GM04503 (cell line): ENCODE measurements at places on chromosomes 3 and 15.

GRCh38 chr15:73134196-73134595, 81.9 kb downstream of the NEO1 start:
- no peak for DNase-seq

DNA sequence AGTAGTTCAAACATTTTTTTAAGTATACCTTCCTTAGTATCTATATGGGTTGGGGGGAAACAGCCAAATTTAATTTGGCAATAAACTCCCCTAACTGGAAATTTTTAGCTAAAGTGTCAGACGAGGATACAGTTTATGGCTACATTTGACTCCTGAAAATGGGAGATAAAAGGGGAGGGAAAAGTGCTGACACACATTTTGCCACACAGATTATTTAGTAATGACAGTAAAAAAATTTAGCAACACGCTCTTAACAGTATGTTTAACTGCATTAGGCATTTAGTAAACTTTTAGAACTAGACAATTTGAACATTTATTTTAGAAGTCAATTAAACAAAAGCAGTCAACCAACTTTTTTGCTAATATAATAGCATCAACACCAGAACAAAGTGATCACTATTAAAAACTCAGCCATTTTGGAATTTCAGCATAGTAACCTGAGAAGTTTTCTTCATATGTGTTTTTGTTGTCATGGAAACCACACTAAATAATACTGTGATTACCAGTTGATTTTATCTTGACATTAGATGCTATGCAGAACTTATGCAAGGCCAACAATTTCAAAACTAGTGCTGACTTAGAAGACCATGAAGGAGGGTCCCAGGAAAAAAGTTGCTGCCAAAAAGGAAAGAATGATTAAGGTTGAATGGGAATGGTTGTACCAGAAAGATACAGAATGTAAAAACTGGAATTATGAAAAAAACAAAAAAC, 47.0 kb upstream of the TFG start:
- DNase-seq: no peak

DNA sequence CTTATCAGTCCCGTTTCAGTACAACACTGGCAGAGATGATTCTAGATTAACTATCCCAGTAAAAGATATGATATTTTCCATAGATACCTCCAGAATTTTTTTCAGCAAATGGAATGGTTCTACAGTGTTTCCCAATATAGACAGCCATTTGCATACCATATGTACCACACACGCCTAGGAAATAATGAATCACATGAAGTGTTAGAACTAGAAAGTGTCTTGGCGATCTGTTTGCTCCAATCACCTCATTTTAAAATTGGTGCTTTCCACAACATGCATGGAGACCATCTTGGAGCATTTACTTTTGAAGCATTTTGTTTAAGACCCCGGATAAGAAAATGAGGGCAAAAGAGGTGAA, 2.0 kb downstream of the C2CD4A start:
- DNase-seq: no peak

- DNase-seq: no peak
Measured at GRCh38 chr3:47848599-47849117, 45.7 kb downstream of the DHX30 start.

DNA sequence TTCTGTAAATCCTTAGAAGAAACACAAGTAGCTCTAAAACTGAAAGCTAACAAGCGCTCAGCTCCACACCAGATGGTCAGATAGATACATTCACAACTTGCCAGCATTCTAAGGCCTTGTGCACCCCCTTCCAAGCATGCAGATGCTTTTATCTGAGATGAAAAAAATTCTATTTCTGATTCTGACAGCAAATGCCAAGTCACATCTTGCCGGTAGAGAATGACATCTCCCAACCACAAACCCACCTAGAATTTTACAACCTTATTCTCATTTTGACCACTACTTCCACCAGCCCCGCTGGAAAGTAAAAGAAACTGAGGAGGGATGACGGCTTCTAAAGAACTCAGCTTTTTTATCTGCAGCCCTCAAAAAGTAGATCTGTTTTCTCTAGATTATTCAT, 57.7 kb downstream of the SUMF1 start:
- no peak for DNase-seq

DNA sequence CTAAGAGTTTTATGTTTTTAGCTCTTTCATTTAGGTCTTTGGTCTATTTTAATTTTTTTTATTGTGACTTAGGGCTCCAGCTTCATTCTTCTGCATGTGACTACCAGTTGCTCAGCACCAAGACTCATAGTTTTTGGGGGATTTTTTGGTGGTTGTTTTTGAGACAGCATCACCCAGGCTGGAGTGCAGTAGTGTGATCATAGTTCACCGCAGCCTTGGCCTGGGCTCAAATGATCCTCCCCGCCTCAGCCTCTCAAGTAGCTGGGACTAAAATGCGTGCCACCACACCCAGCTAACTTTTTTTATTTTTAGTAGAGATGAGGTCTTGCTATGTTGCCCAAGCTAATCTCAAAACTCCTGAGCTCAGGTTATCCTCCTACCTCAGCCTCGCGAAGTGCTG, 19.4 kb downstream of the CDV3 start:
- DNase-seq: no peak

DNA sequence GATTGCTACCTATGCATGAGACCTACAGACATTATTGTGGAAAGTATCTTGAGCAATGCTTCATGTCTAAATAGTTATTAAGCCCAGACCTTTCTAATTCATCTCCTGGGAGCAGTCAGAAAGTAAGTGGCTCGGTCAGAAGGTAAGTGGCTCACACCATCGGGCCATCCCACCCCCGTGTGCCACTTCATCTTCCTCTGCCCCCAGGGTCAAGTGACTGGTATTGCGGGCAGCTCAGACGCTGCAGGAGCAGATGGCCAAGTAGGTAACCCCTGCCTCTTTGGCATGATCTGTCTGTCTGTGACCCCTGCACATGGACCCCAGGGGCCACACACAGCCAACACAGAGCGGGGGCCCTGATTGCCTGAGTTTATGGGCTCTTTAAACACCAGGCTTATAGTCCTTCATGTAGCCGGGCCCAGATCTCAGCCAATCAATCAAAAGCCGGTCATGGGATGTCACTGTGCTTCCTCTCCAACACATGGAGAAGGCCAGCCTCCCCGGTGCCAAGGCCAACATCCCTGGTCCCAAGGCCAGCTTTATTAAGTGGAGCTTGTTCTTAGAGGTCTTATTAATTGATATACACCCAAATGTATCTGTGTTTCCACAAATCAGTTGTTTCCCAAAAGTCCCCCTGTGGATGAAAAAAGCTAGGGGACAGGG, 42.9 kb downstream of the LARP6 start:
- no peak for DNase-seq

DNA sequence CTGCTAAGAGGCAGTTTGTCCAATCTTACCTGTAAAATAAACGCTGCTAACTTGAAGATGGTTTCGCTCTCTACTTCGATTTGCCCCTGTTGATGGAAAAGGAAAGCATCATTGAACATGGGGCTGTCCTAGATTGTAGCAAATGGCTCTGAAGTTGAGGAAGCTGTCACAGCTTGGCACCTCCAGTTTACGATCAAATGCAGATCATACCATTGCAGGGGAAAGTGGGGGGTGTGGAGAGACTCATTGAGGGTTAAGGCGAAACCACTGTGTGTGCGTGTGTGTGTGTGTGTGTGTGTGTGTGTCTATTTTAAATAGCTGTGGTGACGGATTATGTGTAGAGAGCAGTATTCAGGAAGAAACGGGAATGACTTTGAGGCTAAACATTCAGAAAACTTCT, 127.6 kb upstream of the LMOD3 start:
- no peak for DNase-seq

DNA sequence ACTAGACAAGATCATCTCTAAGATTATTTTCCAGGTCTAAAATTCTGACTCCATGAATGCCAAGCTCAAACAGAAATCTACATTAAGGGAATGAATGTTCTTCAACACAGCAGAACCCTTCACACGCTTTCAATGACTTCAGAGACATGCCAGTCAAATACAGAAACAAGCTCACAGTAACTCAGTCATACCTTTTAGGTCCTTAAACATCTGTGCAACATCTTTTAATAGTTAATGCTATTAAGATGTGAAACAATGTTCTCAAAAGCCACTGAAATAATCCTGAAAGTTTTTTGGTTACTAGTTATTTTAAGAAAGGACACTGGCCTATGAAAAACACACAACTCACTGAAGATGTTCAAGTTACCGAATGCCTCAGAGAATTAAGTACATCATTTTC, 2.5 kb downstream of the DLG1 start:
- DNase-seq: no peak

DNA sequence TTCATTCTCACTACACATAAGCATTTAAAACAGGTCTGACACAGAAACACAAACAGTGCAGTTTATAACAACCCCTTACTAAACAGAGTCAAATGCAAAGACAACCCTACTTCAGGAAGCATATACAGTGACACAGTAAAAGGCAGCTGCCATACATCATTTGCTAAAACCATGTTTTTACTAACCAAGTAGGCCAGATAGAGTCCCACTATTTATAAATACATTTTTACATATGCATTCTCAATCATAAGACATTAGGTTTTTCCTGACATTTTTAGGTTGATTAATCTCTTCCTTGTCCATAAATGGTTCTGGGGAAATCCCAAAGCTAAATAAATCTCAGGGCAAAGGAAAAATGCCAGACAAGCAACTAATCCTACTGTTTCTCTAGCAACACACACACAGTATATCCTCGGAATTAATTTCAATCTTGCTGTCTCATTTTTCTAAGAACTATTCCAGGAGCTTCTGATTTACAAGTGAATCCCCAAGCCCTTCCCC, 39.0 kb downstream of the CHAC1 start:
- peak; percentile 30 for DNase-seq

DNA sequence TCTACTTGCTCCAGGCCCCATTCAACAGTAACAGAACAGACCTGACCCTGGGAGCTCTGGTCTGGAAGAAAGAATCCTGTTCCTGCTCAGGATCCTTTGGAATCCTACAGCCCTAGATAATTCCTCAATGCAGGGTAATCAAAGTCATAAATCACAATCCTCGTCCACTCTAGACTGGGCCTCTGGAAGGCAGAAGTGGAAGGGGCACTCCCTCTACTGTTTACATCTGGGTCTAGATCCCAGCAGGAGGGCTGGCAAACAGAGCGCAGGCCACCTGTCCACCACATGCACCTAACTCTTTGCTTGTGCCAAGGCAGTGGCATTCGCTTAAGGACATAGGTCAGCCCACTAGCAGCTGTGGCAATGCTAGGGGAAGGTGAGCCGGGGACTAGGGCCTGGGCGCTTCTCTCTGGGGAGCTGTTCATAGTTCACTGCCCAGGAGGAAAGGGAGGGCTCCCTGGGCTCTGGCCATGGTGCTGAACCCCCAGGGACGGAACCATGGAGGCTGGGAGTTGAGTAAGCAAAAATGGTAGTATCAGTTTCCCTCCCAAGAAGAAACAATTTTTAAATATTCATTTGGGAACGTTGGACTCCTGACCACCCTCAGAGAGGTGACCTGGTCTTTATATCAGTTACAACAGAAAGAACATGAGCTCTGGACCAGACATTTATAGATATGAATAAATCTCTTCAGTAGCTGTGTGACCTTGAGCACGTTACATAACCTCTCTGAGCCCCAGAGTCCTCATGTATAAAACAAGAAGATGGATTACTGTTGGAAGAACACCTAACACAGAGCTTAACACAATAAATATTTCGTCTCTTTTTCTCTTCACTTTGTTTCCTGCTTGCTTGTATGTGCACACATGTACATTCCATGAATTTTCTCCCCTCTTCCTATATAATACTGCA, 90.2 kb downstream of the NTRK3 start:
- no peak for DNase-seq

DNA sequence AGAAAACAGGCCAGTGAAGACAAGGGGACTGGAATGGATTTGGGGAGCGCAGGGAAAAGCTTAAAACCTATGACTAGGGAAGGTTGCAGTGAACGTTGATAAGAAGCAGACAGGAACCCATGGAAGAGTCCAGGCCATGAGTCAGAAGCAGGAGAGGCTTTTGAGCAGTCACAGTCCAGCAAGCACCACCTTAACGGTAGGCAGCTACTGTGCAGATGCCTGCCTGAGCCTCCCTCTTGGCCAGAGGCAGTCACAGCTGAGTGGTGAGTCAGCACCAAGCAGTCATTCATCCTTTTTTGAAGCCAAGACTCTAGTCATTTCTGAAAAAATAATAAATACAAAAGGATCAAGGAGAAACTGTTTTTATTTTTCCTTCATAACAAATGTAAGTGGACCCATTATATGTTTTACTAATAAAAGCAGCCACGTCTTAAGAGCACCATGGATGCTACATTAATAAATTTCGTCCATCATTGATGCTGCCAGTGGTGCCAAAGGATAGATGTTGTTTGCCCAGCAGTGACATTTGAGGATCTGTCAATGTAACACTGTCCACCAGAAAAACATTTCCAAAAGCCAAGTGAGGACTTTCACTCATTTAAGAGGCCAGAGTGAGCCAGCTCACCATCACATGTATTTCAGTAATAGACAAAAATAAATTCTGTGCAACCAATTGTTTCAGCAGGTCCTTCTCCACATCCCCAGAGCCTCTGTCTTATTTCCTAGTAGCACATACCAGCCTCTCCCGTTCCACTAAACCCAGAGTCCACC, 42.1 kb upstream of the ACTC1 start:
- no peak for DNase-seq

- DNase-seq: no peak
Measured at GRCh38 chr15:87792250-87793040, 464.1 kb downstream of the NTRK3 start.

DNA sequence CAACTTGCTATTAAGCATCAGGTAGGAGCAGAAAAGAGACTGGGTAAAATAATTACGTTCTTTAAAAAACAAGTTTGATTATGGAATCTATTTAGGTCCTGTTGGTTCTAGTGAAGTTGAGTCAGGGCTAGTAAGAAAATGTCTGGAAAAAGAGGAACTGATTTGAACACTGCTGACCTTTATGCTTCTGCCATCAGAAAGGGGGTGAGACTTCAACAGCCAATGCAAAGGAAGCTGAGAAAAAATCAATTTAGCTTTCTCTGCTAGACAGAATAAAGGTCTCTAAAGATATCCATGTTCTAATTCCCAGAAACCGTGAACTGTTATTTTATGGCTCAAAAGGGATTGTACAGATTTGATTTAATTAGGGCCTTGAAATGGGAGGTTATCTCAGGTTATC, 157.5 kb downstream of the ROBO2 start:
- DNase-seq: no peak

GRCh38 chr3:84885199-84885882, 73.4 kb upstream of the CADM2 start:
- DNase-seq: no peak

DNA sequence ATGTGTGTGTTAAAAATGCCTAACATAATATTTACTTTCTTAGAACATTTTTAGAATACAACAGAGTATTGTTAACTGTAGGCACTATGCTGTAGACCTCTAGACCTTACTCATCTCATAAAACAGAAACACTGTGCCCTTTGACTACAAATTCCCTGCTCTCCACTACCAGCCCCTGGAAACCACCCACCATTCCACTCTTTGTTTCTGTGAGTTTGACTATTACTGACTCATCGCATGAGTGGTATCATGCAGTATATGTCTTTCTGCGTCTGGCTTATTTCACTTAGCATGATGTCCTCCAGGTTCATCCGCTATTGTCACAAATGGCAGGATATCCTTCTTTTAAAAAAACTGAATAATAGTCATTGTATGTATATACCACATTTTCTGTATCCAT, 216.7 kb upstream of the CFAP20DC start:
- no peak for DNase-seq
